ENCODE measurements at places on chromosomes 4 and X.

- no peak for DNase-seq
Observed at GRCh38 chr4:126959056-126959745, 673.6 kb upstream of the INTU start.

GRCh38 chr4:41485041-41485440, 52.9 kb upstream of the LIMCH1 start:
- no peak for DNase-seq

GRCh38 chrX:110402091-110402849, 43.6 kb downstream of the RTL9 start:
- DNase-seq, result no peak

- DNase-seq, result no peak
Observed at GRCh38 chr4:25076625-25077398, 46.1 kb upstream of the LGI2 start.

GRCh38 chrX:131066237-131066636, 8.1 kb downstream of the ARHGAP36 start:
- DNase-seq, result no peak

GRCh38 chr4:76782837-76783236, 115.1 kb downstream of the SOWAHB start:
- no peak for DNase-seq

- no peak for DNase-seq
Observed at GRCh38 chr4:155599596-155599995, 67.1 kb upstream of the GUCY1A1 start.

GRCh38 chrX:4182408-4182806, 469.0 kb upstream of the PRKX start:
- DNase-seq, result no peak
